ENCODE measurements at places on chromosomes 3 and 15. TPM values are rescaled to one million over a fixed set of nuclear protein-coding genes. Genes with fewer than 3 reads are reported as not detected.

The NISCH gene
- total RNA-seq = 125 TPM

The TRIM42 gene
- total RNA-seq = not detected

The C3orf85 gene
- not detected for total RNA-seq

The AHSG gene
- not detected for total RNA-seq

The CAND2 gene
- 0.79 TPM for total RNA-seq

The ATP13A5 gene
- not detected for total RNA-seq

The MYO5C gene
- 1.6 TPM for total RNA-seq

The GXYLT2 gene
- total RNA-seq = not detected

The SLC2A2 gene
- not detected for total RNA-seq

The CD200 gene
- 1.7 TPM for total RNA-seq

DNA sequence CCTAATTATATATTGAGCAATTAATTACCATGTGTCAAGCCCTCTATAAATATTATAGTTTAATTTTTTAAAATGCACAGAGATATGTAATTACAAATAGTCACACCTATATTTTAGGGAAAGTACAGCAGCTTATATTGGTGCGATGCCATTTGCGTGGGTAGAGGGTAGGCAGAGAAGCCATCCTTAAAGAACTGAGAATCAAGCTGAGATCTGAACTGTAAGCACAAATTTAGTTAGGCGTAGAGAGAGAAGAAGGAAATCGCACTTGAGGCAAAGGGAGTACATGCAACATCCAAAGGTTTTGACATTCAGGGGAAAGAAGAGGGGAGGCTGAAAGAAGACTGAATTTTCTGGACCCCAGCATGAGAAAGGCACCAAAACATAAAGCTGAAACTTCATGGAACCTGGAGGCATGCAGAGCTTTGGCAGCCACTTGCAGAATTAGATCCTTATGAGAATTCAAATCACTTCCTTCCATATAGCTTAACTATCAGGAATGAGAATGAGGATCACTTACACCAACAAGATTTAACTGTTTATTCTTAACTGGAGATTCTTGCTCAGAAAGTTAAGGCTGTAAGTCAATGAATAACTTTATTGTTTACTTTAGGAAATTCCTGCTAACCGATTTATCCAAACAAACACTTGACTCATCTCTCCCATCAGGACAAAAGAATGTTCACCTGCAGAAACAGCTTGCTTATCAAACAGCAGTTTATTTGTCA, 114.3 kb downstream of the TGFBR2 start:
- H3K27me3 ChIP-seq = peaks cover 2% of the 10 kb centered on the region
- no peak overlapping the region for H3K27ac ChIP-seq
- peaks cover 19% of the 10 kb centered on the region for H3K36me3 ChIP-seq
- no peak overlapping the region for H3K4me3 ChIP-seq
- H3K4me1 ChIP-seq = peaks cover 5% of the 10 kb centered on the region

DNA sequence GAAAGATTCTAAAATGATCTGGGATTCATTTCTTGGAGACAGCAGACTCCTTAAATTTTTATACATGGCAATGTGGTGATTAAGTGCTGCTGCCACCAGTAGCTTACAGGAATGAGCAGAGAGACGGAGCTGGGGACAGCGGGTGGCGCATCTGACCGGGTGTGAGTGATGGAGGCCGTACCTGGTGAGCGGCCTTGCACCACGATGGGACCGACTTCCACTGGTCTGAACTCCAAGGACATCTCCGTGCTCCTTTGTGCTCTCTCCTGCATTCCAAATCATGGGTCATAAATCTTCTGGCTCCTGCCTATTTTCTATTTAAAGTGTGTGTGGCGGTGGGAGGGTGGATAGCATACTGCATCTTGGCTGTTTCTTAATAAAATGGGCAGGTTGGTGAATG, 262.6 kb downstream of the ABHD5 start:
- no peak for DNase-seq
- no peak overlapping the region for H3K4me3 ChIP-seq
- H3K27me3 ChIP-seq = peaks cover 28% of the 10 kb centered on the region
- peaks cover 12% of the 10 kb centered on the region for H3K4me1 ChIP-seq
- H3K36me3 ChIP-seq = no peaks in the 10 kb centered on the region

- no peak overlapping the region for H3K4me3 ChIP-seq
- DNase-seq = no peak
- peaks cover 17% of the 10 kb centered on the region for H3K4me1 ChIP-seq
- H3K27ac ChIP-seq = no peak overlapping the region
- H3K27me3 ChIP-seq = no peaks in the 10 kb centered on the region
- peaks cover 41% of the 10 kb centered on the region for H3K36me3 ChIP-seq
These were observed 204.2 kb downstream of the NFKBIZ start for GRCh38 chr3:102053375-102053989.

DNA sequence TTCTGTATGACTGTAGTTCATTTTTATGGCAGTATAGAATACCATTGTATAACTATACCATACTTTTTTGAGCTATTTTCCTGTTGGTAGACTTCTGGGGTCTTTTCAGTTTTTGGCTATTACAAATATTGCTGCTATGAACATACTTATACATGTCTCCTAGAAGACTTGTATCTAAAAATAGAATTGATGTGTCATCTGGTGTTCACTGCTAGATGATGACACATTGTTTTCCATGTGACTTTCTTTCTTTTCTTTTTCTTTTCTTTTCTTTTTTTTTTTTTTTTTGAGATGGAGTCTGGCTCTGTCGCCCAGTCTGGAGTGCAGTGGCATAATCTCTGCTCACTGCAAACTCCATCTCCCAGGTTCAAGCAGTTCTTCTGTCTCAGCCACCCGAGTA, 69.8 kb downstream of the SH3GL3 start:
- no peak for DNase-seq
- H3K4me1 ChIP-seq = no peaks in the 10 kb centered on the region
- H3K4me3 ChIP-seq = no peak overlapping the region
- no peaks in the 10 kb centered on the region for H3K36me3 ChIP-seq
- H3K27ac ChIP-seq = no peak overlapping the region

- H3K27ac ChIP-seq = no peak overlapping the region
- no peaks in the 10 kb centered on the region for H3K27me3 ChIP-seq
These were observed 60.6 kb downstream of the CHAC1 start for GRCh38 chr15:41013691-41014414.

GRCh38 chr3:69390771-69391170, 4.9 kb upstream of the FRMD4B start:
- no peak overlapping the region for H3K27ac ChIP-seq
- peaks cover 4% of the 10 kb centered on the region for H3K4me1 ChIP-seq
- H3K36me3 ChIP-seq = no peaks in the 10 kb centered on the region
- no peak overlapping the region for H3K4me3 ChIP-seq
- peaks cover 37% of the 10 kb centered on the region for H3K27me3 ChIP-seq

GRCh38 chr3:47318916-47319315, 36.2 kb downstream of the KLHL18 start:
- DNase-seq = no peak
- H3K4me1 ChIP-seq = peaks cover 8% of the 10 kb centered on the region
- no peaks in the 10 kb centered on the region for H3K36me3 ChIP-seq
- H3K27ac ChIP-seq = no peak overlapping the region
- no peak overlapping the region for H3K4me3 ChIP-seq
- no peaks in the 10 kb centered on the region for H3K27me3 ChIP-seq

DNA sequence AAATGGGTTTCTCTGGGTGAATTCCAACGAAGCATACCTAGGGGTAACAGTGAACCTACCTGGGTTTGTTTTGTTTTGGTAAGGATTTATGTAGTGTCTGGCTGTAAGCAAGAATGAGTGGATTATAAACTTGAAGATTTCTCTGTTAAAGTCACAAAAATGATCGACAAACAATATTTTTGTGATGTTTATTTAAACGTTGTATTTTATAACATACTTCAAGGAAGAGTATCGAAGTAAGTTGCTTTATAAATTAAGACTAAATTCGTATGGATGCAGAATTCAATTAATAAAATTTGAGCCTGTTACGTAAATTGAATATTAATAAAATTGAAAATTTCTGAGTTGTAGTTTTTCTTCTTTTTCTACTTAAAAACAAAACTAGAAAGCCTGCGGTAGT, 982 bp upstream of the ZDHHC23 start:
- peaks cover 57% of the 10 kb centered on the region for H3K27me3 ChIP-seq
- H3K4me1 ChIP-seq = peaks cover 9% of the 10 kb centered on the region
- H3K36me3 ChIP-seq = no peaks in the 10 kb centered on the region
- H3K4me3 ChIP-seq = peak overlapping the region; percentile 82
- H3K27ac ChIP-seq = no peak overlapping the region
- no peak for DNase-seq

DNA sequence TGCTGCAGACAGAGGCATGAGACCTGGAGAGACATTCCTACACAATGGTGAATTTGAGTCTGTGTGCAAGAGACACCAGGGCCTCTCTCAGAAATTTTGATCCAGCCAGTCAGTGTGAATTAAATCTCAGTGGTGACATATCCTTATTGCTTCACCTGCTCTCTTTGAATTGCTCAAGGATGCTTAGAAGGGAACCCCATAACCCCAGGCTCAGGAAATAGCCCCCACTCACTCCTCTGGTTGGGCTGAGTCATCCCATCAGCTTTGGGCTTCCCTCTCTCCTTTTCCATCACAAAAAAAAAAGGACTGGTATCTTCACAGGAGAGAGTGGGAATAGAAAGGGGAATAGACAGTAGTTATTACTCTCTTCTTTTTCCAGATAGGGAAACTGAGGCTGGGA, 33.0 kb upstream of the LARS2 start:
- no peak overlapping the region for H3K4me3 ChIP-seq
- no peak overlapping the region for H3K27ac ChIP-seq
- peaks cover 1% of the 10 kb centered on the region for H3K36me3 ChIP-seq
- no peak for DNase-seq
- no peaks in the 10 kb centered on the region for H3K4me1 ChIP-seq
- peaks cover 26% of the 10 kb centered on the region for H3K27me3 ChIP-seq

DNA sequence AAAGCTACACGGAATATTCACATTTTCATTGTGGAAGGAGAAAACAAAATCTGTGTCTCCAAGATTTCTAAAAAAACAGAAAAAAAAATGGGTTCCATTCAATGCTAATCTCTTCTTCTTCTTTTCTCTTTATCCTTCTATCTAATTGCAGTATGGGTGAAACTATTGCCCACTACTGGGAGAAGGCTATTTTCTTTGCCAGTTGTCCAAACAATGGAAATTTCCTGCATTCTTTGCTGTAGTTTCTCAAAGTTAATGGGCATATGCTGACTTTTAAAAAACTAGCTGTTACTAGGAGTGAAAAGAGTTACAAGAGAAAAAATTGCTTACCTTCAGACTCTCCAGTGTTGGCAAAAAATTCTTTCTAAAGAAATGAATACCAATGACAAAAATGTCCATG, 179.3 kb upstream of the ANKRD28 start:
- no peak overlapping the region for H3K4me3 ChIP-seq
- H3K4me1 ChIP-seq = no peaks in the 10 kb centered on the region
- DNase-seq = no peak
- H3K27me3 ChIP-seq = peaks cover 5% of the 10 kb centered on the region
- H3K36me3 ChIP-seq = no peaks in the 10 kb centered on the region

- no peaks in the 10 kb centered on the region for H3K36me3 ChIP-seq
- no peaks in the 10 kb centered on the region for H3K4me1 ChIP-seq
- H3K27ac ChIP-seq = no peak overlapping the region
- peaks cover 3% of the 10 kb centered on the region for H3K27me3 ChIP-seq
- H3K4me3 ChIP-seq = no peak overlapping the region
- DNase-seq = no peak
These were observed 160.7 kb downstream of the SQOR start for GRCh38 chr15:45795440-45796069.

DNA sequence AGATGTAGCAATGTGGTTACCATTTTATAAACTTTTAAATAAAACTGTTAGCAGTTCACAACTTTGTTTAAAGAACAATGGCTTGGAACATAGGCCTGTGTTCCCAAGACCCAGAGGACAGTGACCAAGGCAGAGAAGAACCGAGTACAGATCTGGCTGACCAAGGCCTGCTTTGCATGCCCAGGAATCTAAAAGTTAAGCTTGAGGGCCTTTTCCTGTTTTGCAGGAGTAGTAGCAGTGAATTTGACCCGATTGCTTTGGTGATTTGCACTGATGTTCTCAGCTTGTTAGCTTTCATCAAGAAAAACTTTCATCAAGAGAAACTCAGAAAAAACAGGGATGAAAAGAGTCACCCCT, 9.9 kb downstream of the FILIP1L start:
- no peak for DNase-seq
- H3K27ac ChIP-seq = peak overlapping the region; percentile 88
- H3K4me3 ChIP-seq = no peak overlapping the region
- H3K27me3 ChIP-seq = no peaks in the 10 kb centered on the region
- peaks cover 60% of the 10 kb centered on the region for H3K36me3 ChIP-seq

- H3K36me3 ChIP-seq = peaks cover 28% of the 10 kb centered on the region
- peak overlapping the region; percentile 73 for H3K27ac ChIP-seq
- H3K27me3 ChIP-seq = peaks cover 13% of the 10 kb centered on the region
These were observed 567 bp downstream of the TICRR start for GRCh38 chr15:89575656-89576416.

DNA sequence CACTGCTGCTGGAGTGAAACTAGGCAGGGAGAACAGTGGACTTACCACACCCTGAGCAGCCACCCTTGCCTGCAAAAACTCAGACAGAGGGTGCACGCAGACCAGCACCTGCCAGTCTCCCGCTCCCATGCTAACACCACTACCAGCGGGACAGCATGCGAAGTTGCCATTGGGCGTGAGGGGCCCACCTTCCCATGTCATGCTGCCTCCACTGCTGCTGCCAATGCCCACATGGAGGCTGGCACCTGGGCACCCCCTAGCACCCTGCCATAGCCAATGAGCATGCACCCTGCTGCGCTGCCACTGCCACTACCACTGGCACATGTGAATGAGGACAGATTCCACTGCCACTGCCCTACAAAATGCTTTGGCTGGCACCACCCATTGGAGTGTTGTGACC, 19.7 kb upstream of the MINAR1 start:
- no peaks in the 10 kb centered on the region for H3K4me1 ChIP-seq
- no peaks in the 10 kb centered on the region for H3K36me3 ChIP-seq
- DNase-seq = no peak
- H3K27ac ChIP-seq = no peak overlapping the region
- peaks cover 3% of the 10 kb centered on the region for H3K27me3 ChIP-seq
- H3K4me3 ChIP-seq = no peak overlapping the region

GRCh38 chr15:92839696-92840095, 60.4 kb upstream of the CHD2 start:
- peak overlapping the region; percentile 81 for H3K27ac ChIP-seq
- H3K4me3 ChIP-seq = peak overlapping the region; percentile 58
- H3K36me3 ChIP-seq = no peaks in the 10 kb centered on the region

GRCh38 chr3:169940470-169941181, 26.0 kb upstream of the SEC62 start:
- DNase-seq = no peak
- H3K4me3 ChIP-seq = no peak overlapping the region
- peaks cover 12% of the 10 kb centered on the region for H3K4me1 ChIP-seq
- H3K36me3 ChIP-seq = no peaks in the 10 kb centered on the region
- H3K27me3 ChIP-seq = peaks cover 8% of the 10 kb centered on the region

GRCh38 chr3:49171119-49171774, at the start of gene KLHDC8B:
TSS of gene KLHDC8B (plus strand) at chr3:49171598. CDS start at chr3:49172770, 1,172 bp downstream.
- peaks cover under 1% of the 10 kb centered on the region for H3K36me3 ChIP-seq
- peak; percentile 94 for DNase-seq
- peaks cover 24% of the 10 kb centered on the region for H3K4me1 ChIP-seq
- H3K27me3 ChIP-seq = peaks cover 2% of the 10 kb centered on the region
- peak within 1 kb of the TSS; percentile 74 for H3K27ac ChIP-seq
- H3K4me3 ChIP-seq = peak within 1 kb of the TSS; percentile 83

All from activated naive CD8-positive, alpha-beta T cell treated with anti-CD3 and anti-CD28 coated beads, Interleukin-2, amount 10 ng/mL, durations not matched to agents 7 days and 5 days (primary cell).